NCI-H774 (cell line): ENCODE measurements at places on chromosomes 11 and 22.

DNA sequence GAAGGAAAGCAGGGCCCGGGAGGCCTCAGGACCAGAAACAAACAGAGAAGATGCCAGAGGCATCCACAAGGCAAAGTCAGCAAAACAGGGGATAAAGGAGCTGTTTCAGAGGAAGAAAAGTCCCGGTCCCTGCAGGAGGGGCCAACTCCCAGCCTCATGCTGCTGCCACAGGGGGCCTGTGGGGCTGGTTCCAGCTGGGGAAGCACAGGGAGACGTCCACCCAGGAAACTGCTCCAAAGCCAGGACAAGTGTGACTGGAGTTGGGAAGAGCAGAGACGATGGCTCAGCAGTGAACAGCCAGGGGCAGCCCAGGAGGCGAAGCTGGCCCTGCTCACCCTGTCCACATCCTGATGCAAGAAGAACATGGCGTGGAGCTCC is 454.4 kb downstream of the BRD1 start:
- no peak for DNase-seq

DNA sequence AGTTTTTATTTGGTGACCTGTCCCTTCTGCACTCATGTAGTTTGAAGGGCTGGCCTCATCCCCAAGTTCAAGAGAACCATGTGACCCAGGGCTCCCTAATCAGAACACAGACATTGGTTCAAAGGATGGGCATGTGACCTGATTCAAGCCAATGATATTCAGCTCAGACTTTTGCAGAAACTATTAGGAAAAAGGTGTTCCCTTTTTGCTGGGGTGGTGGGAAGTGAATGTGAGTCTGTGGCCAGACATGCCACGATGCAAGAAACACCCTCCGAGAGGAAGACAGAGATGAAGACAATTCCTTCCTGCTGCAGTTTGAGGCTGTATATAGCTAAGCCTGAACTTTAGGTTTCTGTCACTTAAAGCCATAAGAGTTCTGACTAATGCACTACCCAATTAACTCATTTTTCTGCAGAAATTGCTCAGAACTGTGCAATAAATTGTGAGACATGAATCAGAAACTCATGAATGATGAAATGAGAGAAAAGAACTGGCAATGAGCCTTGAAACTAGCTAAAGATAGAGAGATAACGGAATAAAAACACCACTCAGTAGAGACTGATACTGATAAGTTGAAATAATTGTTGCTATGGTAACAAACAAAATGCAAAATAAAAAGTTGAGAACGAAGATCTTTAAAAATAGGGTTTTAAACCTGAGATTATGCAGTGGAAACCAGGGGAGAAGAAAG is 9.2 kb upstream of the MAPK1 start:
- DNase-seq, result no peak

- peak; percentile 68 for DNase-seq
These were observed 81.0 kb upstream of the LRRC55 start for GRCh38 chr11:57100638-57101331.

DNA sequence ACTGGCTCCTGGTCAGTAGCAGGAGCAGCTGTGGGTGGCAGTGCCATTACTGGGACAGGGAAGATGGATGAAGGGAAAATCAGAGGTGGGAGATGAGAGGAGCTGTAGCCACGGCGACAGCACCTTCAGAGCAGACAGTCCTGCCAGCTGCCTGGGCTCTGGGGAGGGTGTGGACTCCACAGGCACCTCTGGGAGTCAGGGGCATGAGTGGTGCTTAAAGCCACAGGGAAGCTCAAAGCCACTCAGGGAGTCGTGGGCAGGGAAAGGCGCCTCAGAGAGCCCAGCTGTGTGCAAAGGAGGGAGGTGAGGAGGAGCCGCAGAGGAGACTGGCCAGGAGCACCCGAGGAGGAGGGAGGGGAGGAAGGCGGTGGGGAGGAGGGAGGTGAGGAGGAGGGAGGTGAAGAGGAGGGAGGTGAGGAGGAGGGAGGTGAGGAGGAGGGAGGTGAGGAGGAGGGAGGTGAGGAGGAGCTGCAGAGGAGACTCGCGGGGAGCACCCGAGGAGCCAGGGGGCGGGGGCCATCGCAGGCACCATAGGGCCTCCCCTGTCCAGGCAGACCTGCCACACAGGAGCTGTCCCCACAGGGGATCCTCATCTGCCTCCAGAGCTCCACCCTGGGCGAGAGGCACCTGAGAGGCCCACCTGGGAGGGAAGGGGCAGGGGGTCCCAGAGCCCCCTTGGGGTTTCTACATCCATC is 977.6 kb downstream of the BRD1 start:
- no peak for DNase-seq

DNA sequence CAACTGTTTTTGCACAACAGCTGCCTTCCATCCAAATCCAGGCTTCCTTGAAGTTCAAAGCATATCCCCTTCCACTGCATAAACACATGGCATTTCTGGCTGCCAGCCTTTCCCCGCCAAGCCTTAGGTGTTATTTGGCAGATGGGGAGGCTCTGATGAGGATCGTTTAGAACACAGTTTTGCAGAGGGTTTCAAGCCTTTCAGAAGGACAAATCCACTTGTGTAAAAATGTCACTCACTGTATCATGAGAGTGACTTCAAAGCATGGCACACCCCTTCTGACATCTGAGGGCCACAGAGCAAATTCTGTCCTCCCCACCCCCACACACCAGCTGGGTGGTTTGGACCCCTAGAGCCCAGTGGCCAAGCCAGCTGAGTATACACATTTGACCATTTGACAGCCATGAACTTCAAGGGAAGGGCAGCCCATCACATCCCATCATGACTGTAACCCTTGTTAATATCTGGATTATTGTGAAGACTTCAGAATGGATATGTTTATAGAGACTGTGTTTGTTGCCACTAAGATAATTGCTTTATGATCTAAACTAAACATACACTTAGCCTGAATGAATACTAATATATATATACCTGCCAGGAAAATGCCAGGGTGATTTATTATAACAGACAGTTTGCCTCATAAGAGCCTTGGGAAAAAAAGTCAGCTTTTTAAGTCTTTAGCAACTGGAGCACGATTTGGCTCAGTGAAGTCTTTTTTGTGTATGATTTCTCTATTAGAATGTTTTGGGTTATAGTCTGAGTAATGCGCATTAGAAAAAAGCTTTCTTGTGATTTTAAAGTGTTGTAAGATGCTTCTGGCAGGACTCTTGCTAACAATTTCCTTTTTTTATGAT is 31.9 kb downstream of the FBLN1 start:
- no peak for DNase-seq

- DNase-seq, result no peak
These were observed 1.4 kb downstream of the MDK start for GRCh38 chr11:46382646-46383403.

- DNase-seq, result no peak
These were observed 3.7 kb downstream of the RAC2 start for GRCh38 chr22:37240240-37240940.

GRCh38 chr11:37642296-37642695 is 1044.3 kb upstream of the RAG2 start:
- no peak for DNase-seq

GRCh38 chr11:121417055-121417551 is 35.0 kb upstream of the SORL1 start:
- DNase-seq, result no peak

GRCh38 chr11:126355926-126356897 is 726 bp downstream of the ST3GAL4 start:
- no peak for DNase-seq
